ENCODE measurements at places on chromosomes 7 and 10. TPM values are rescaled to one million over a fixed set of nuclear protein-coding genes. Genes with fewer than 3 reads are reported as not detected.

The ZWINT gene
- 2.6 TPM for total RNA-seq

The LIPJ gene
- total RNA-seq, result not detected

The DGKB gene
- total RNA-seq, result 0.54 TPM

The TEX36 gene
- not detected for total RNA-seq

The PHKG1 gene
- total RNA-seq, result 23.6 TPM

The GPRIN2 gene
- total RNA-seq, result not detected

The TRIM50 gene
- 0.17 TPM for total RNA-seq

The ZPBP gene
- not detected for total RNA-seq

The IGF2BP3 gene
- total RNA-seq, result 0.14 TPM

The PSMA2 gene
- 77.2 TPM for total RNA-seq

The SEMA3C gene
- total RNA-seq, result 32.9 TPM

Data from right cardiac atrium (tissue), 5 donors.